ENCODE measurements at places on chromosomes 13 and 19.

GRCh38 chr13:80508031-80508430, 167.1 kb upstream of the SPRY2 start:
- no peak for ATAC-seq
- no peak overlapping the region for H3K27ac ChIP-seq
- H3K4me3 ChIP-seq = no peak overlapping the region
- H3K4me1 ChIP-seq = no peaks in the 10 kb centered on the region

GRCh38 chr13:20057963-20058362, 99.4 kb downstream of the ZMYM2 start:
- H3K4me1 ChIP-seq = no peaks in the 10 kb centered on the region
- no peak overlapping the region for H3K4me3 ChIP-seq
- no peak overlapping the region for H3K27ac ChIP-seq
- ATAC-seq = no peak
- no peaks in the 10 kb centered on the region for H3K27me3 ChIP-seq

DNA sequence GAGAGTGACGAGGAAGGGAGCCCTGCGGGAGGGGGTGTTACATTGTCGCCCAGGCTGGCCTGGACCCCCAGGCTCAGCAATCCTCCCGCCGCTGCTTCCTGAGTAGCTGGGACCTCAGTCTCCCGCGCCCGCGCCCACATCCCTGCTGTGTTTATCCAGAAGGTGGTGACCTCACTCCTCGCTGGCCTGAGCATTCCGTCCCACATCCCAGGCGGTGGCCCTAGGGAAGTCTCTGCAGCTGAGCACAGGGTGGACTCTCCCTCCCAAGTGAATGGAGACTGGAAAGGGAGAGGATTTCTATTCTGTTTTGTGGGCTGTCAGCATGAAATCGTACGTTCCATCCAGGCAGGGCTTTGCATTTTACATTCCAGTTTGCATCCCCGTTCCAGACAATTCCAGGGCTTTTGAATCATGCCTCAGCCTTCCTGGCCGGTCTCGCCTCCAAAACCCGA, 401 bp upstream of the ZNF765 start:
- H3K27ac ChIP-seq = peak overlapping the region; percentile 80
- H3K27me3 ChIP-seq = no peaks in the 10 kb centered on the region
- no peaks in the 10 kb centered on the region for H3K36me3 ChIP-seq
- peak; percentile 77 for ATAC-seq
- peaks cover 12% of the 10 kb centered on the region for H3K4me1 ChIP-seq
- peak overlapping the region; percentile 65 for H3K4me3 ChIP-seq

DNA sequence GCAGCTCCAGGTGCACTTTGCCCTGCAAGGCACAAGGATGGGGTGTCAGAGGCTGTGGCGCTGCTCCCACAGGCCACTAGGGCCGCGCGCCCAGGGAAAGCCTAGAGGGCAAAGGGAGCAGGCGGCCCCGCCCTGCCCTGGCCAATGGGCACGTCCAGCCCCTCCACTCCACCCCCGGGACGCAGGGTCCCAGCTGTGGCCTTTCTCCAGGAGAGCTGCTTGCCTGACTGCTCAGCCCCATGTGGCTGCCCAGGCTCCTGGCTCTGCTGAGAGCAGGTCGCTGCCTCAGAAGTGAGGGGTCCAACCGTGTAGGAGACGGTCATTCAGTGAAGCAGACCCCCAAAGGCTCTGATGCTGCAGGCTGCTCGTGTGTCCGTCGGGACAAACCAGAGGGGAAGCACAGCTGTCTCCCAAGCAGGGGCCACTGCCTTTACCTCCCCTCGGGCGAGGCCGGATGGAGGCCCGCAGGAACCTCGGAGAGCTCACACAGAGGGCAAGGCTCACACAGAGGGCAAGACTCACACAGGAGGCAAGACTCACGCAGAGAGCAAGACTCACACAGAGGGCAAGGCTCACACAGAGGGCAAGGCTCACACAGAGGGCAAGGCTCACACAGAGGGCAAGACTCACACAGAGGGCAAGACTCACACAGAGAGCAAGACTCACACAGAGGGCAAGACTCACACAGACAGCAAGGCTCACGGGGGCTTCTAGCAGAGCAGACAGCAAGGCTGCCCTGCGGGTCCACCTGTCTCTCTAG, 56.2 kb upstream of the C13orf46 start:
- no peak overlapping the region for H3K27ac ChIP-seq
- H3K4me1 ChIP-seq = peaks cover 73% of the 10 kb centered on the region

- H3K4me3 ChIP-seq = no peak overlapping the region
- H3K36me3 ChIP-seq = no peaks in the 10 kb centered on the region
- peak; percentile 55 for ATAC-seq
- H3K27me3 ChIP-seq = no peaks in the 10 kb centered on the region
- no peak overlapping the region for H3K27ac ChIP-seq
- H3K4me1 ChIP-seq = peaks cover 5% of the 10 kb centered on the region
Measured at GRCh38 chr19:8569066-8569771, 8.0 kb downstream of the MYO1F start.

DNA sequence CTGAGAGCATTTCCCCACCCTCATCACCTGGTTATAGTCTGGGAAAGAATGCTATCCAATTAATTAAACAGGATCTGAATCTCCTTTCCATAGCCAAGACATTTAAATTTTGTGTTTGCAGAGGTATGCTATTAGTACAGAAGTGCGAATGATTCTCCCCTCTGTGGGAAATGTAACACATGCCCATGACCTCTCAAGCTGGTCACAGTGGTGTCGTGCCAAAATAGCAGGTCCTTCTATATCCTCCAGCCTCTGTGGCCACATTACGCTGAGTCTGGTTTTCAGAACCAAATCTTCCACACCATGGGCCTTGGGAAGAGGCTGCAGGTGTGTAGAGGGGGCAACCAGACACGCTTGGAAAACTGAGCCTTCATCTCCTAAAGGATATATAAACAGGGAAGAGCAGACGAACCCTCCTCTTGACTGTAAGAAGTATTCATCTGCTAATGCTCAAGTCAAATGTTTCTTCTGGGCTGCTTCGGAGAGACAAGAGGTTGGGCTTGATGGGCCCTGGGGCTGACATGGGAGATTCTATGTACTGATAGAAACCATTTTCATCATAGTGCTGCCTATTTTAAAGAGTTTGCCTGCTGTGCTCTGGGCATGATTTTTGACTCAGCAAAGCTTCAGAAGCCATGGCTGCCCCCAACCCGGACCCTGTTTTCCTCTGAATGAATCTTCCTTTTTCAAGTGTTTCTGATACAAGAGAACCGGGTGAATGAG, 197.6 kb downstream of the DNAJC15 start:
- no peak overlapping the region for H3K27ac ChIP-seq
- no peak overlapping the region for H3K4me3 ChIP-seq
- no peak for ATAC-seq
- H3K36me3 ChIP-seq = no peaks in the 10 kb centered on the region
- no peaks in the 10 kb centered on the region for H3K27me3 ChIP-seq

GRCh38 chr13:50448535-50448998, 394.9 kb downstream of the DLEU7 start:
- H3K27me3 ChIP-seq = no peaks in the 10 kb centered on the region
- no peak overlapping the region for H3K4me3 ChIP-seq
- ATAC-seq = no peak
- no peaks in the 10 kb centered on the region for H3K4me1 ChIP-seq
- H3K36me3 ChIP-seq = no peaks in the 10 kb centered on the region
- no peak overlapping the region for H3K27ac ChIP-seq

- no peak for ATAC-seq
- no peaks in the 10 kb centered on the region for H3K36me3 ChIP-seq
- no peak overlapping the region for H3K4me3 ChIP-seq
Measured at GRCh38 chr13:47661076-47661475, 340.0 kb downstream of the SUCLA2 start.

GRCh38 chr19:17719730-17720400, 585 bp downstream of the MAP1S start:
- H3K27ac ChIP-seq = peak overlapping the region; percentile 70
- H3K36me3 ChIP-seq = peaks cover 26% of the 10 kb centered on the region

DNA sequence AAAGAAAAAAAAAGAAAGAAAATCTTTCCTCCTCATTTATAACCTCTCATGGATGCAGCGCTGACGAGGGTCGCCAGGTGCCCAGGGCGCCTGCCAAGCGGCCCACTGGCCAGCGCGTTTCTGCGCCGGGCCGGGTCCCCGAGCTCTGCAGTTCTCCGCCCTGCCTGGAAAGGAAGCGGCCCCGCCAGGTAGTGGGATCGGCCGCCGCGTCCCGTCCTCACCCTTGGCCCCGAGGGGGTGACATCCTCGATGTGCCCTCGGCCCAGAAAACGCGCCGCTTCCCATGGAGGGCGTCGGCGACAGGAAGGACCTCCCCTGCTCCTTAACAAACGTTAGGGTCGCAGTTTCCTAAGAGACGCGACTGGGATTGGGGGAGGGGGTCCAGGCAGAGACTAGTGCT, 56.9 kb downstream of the ZNF726 start:
- H3K27ac ChIP-seq = no peak overlapping the region
- H3K27me3 ChIP-seq = peaks cover 46% of the 10 kb centered on the region
- no peaks in the 10 kb centered on the region for H3K36me3 ChIP-seq
- peak overlapping the region; percentile 12 for H3K4me3 ChIP-seq
- no peaks in the 10 kb centered on the region for H3K4me1 ChIP-seq

DNA sequence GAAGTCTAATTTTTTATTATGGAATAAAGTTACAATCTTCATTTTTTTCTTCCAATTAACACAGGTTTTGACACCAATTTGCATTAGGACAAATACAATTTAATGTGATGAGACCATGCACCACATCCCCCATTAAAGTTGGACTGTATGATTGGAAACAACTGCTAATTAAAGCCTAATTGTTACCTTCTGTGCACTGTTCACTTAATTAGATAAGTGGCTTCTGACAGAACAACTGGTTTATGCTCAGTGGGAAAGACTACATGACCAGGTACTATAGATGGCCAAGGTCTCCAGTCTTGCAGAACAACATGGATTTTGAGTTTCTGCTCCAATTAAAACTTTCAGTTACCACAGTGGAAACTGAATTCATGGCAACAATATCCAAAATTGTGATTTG, 198.1 kb downstream of the FGF14 start:
- H3K27ac ChIP-seq = no peak overlapping the region
- H3K4me1 ChIP-seq = no peaks in the 10 kb centered on the region
- ATAC-seq = no peak
- H3K4me3 ChIP-seq = no peak overlapping the region
- H3K36me3 ChIP-seq = no peaks in the 10 kb centered on the region
- H3K27me3 ChIP-seq = no peaks in the 10 kb centered on the region

- H3K27ac ChIP-seq = no peak overlapping the region
- H3K36me3 ChIP-seq = no peaks in the 10 kb centered on the region
- no peaks in the 10 kb centered on the region for H3K4me1 ChIP-seq
- no peak overlapping the region for H3K4me3 ChIP-seq
Measured at GRCh38 chr13:99575376-99576120, 74.3 kb downstream of the TM9SF2 start.

DNA sequence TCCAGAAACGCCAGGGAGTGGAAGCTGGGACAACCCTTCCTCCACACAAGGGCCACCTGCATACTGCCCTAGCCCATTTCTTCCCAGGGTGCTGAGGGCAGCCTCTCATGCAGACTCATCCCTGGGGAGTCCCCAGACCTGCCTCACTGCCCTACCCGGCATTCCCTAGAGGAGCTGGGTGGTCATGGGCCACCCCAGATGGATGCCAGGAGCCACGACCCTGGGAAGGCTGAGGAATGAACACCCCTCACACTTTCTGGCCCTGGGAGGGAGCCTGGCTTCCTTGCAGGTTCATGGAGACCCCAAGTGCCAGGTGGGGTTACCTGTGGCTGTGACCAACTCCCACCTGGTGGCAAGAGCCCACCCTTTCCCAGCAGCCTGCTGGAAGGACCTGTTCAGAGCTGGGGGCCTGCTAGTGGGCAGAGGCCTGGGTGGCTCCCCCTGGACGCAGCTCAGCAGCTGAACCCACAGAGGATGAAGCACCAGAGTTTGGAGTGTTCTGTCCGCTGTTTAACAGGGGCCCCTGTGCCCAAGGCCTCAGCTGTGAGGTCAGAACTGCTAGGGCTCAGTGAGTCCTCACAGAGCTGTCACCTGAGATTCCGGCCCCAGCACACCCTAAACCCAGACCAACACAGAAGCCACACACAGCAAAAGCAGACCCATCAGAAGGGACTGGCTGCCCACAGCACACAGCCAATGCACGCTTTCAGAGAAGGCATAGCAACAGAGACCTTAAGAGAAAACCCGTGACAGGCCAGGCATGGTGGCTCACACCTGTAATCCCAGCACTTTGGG, 6.6 kb downstream of the ACP4 start:
- H3K4me1 ChIP-seq = peaks cover under 1% of the 10 kb centered on the region
- H3K27ac ChIP-seq = no peak overlapping the region
- H3K27me3 ChIP-seq = peaks cover 19% of the 10 kb centered on the region
- no peaks in the 10 kb centered on the region for H3K36me3 ChIP-seq
- no peak overlapping the region for H3K4me3 ChIP-seq

DNA sequence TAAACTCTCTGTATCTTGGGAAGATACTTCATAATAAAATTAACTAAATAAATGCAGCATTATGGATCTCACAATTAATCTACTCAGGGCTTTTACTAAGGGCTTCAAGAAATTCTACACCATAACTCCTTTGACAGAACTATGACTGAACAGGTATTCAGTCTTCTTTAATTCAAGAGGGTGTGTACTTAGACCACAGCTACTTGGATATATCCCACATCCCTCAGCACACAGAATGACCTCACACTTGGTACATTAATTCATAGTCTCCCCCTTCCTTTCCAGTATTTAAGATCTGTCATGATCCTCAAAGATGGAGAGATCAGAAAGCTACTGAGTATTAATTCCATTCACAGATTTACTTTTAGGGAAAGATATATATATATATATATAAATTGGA, 11.6 kb downstream of the DIAPH3 start:
- H3K27me3 ChIP-seq = no peaks in the 10 kb centered on the region
- no peak overlapping the region for H3K4me3 ChIP-seq
- no peaks in the 10 kb centered on the region for H3K36me3 ChIP-seq
- H3K4me1 ChIP-seq = no peaks in the 10 kb centered on the region
- H3K27ac ChIP-seq = no peak overlapping the region

DNA sequence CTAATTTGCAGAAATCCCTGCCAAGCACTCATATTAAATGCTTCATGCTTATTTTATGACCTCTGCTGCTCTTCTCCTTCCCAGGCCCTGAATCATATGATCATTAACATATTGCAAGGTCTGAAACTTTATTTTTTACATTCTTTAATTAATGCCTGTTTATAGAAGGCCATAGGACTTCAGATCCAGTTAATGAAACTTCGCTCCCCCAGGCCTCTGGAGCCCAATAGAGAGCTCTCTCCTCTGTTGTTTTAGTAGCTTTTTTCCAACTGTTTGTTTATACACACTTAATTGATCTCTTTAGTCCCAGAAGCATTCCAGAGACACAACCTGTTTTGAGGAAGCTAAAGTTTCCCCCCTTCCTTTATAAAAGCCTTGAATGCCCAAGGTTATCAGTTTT, 68.3 kb downstream of the DACH1 start:
- H3K4me1 ChIP-seq = no peaks in the 10 kb centered on the region
- H3K36me3 ChIP-seq = no peaks in the 10 kb centered on the region
- H3K4me3 ChIP-seq = no peak overlapping the region

GRCh38 chr19:48186015-48186414, 15.5 kb downstream of the ZSWIM9 start:
- H3K27me3 ChIP-seq = no peaks in the 10 kb centered on the region
- no peaks in the 10 kb centered on the region for H3K4me1 ChIP-seq
- ATAC-seq = no peak
- H3K36me3 ChIP-seq = no peaks in the 10 kb centered on the region
- no peak overlapping the region for H3K27ac ChIP-seq
- H3K4me3 ChIP-seq = no peak overlapping the region

GRCh38 chr13:73169971-73170370, 111.2 kb downstream of the KLF5 start:
- H3K4me3 ChIP-seq = no peak overlapping the region
- no peak overlapping the region for H3K27ac ChIP-seq
- no peaks in the 10 kb centered on the region for H3K4me1 ChIP-seq
- H3K36me3 ChIP-seq = no peaks in the 10 kb centered on the region
